ENCODE measurements at places on chromosomes 5 and 9.

DNA sequence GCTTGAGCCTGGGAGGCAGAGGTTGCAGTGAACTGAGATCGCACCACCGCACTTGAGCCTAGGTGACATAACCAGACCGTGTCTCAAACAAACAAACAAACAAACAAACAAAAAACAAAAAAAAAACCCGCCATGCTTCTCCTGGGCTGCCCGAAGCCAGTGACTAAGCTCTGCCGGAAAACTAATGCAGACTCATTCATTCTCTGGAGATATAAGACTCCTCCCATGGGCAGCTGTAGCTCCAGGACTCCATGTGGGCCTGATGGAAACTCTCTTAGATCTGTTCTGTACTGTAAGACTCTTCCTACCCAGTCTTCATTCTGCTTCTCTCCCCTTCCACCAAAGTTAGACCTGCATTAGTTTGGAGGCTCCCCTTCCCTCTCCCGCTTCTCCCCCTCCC is 11.1 kb downstream of the GLDC start:
- no peak for DNase-seq

DNA sequence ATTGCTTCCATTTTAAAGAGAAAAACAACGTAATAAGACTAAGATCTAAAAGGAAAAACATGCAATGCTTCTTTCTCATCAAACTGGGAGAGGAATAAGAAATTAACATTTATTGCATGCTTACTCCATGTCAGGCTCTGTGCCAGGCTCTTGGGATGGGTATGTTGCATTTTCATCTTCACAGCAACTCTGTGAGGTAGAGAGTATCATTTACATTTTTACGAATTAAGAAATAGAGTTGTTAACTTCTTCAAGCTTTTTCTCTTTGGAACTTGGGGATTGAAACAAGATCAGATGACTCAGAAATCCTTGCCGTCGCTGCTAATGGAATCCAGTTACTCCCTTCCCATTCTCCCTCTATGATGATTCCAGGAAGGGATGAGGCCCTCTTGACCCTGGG is 39.5 kb downstream of the PDE8B start:
- DNase-seq: no peak

- DNase-seq: no peak
Measured at GRCh38 chr9:127692071-127692470, 14.7 kb upstream of the CFAP157 start.

DNA sequence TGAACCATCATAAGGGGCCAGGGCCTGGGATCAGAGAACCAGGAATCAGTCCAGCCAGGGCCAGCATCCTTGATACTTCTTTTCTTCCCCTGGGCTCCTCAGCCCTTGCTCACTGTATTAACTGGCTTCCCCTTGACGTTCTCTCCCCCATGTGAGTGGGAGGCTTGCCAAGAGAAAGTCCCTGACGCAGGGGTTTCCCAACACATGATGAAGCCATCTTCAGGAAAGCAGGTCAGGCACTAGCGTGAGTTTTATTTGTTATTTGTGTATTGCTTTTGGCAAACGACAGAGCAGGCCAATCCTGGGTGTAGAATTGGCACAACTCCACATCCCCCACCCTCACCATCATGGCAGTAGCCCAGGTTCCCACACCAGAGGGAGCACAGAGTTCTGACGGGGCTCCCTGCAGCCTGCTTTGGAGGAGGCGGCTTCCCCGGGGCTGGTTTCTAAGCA is 165.5 kb upstream of the NFIL3 start:
- no peak for DNase-seq

DNA sequence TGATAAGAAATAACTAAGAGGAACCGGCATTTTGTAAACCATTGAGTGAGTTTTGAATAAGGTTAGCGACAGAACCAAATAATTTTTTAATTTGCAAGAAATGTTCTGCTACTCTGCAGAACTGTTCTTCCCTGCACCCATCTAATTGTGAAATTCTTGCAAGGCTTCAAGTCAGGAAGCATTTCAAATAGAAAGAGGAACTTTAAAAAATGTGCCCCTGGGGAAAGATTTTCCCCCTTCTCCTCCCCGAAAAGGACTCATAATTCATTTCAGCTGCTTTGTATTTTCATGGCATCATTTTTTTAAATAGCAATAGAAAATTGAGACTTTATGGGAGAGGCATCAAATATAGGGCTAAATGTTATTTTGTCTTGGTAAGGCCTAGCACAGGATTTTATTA is 180.9 kb upstream of the ANKRD55 start:
- no peak for DNase-seq

DNA sequence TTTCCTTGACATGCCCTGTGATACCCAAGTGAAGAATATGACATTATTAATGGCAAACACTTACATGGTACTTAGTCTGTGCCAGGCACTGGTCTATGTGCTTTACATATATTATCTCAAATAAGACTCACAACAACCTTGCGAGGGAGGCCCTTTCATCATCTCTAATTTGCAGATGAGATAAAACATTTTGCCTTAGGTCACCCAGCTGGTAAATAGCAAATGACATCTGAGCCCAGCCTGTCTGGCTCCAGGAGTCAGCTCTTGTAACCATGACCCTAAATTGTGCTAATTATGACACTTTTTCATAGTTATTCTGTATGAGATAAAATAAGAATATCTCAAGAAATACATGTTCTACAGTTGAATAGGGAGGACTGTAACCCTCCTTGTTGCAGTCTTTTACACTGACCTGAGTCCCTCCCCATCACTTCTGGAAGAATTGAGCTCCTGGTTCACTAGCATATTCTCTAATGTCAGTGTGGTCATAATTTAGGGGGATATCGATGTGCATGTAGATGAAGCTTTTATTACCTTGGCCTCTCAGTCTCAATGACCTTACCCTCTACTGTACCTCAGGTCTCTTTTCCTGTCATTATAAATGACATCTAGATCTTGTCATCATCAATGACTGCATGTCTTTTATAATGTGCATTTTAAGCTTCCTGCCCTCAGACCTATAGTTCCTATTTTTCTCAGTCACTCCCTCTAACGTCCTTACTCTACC is 126.1 kb upstream of the HAPLN1 start:
- no peak for DNase-seq

DNA sequence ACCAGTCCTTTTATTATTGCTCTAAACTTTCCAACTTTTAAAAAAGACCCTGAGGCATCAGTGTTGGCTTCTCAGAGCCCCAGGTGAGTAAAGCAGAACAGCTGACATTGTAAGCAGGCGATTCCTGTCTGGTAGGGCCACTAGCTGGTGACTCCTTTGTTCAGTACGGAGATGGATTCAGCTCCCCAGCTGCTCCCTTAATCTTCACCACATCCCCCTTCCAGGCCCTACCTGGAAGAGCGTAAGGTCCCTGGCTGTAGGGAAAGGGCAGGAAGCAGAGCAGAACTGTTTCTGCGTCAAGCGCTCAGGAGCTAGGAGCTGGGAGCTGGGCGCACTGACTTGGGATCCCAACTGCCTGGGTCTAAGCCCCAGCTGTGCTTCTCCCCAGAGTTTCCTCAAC is 203.7 kb upstream of the TAS2R1 start:
- DNase-seq: no peak

DNA sequence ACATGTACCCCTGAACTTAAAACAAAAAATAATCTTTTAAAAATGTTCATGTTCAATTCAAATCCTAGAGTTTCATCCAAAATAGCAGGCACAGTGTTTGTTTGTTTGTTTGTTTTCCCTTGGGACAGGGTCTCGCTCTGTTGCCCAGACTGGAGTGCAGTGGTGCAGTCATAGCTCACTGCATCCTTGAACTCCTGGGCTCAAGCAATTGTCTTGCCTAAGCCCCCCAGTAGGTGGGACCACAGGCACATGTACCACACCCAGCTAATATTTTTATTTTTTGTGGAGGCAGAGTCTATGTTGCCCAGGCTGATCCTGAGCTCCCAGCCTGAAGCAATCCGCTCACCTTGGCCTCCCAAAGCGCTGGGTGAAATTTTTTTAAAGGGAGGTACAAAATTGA is 5.0 kb upstream of the POLR1E start:
- no peak for DNase-seq

- no peak for DNase-seq
Measured at GRCh38 chr5:5219541-5219940, 79.4 kb downstream of the ADAMTS16 start.

DNA sequence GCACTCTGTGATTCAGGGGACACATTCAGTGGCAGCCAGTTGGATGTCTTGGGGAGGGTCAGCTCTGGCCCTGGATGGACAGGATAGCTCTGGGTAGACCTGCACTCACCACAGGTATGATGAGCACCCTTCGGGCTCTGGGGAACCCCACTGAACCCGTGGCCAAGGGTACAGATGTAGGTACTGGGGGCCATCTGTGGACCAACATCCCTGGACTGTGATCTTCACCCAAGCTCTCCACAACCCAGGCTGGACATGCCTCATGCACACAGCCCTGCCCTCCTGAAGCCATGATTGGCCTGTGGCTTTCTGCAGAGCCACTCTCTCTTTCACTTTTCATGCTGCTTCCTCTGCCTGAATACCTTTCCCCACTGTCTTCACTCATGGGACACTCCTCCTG is 15.6 kb upstream of the ACSL6 start:
- no peak for DNase-seq

DNA sequence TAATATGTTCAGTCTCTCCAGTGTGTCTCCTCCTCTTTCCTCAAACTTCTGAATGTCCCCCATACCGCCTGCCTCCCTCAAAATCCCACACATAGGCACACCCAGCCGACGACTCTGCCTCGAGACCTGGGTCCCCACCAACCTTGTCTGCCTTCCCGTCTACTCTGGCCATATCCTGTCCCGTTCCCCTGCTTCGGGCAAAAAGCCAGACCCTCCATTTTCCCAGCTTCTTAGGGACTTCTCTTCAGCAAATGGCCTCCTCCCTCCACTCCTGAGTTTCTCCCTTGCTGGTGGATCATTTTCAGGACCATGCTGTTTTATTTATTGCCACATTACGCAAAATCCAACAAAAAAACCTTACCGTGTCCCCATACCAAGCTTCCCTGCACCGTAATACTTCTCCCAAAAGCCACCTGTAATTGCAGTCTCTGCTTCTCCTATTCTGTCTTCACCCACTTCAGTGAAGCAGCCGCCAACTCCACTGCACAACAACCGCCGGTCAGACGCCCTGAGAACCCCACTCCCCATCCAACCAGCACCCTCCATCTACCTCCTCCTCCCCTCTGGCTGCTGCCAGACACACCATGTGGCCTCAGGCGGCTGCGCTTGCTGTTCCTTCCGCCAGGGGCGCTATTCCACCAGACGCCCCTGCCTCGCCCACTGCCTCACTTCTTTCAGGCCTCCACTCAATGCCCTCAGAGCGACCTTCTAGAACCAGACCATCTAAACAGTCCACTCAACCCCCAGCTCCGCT is 117.0 kb downstream of the TRPM6 start:
- DNase-seq: no peak

DNA sequence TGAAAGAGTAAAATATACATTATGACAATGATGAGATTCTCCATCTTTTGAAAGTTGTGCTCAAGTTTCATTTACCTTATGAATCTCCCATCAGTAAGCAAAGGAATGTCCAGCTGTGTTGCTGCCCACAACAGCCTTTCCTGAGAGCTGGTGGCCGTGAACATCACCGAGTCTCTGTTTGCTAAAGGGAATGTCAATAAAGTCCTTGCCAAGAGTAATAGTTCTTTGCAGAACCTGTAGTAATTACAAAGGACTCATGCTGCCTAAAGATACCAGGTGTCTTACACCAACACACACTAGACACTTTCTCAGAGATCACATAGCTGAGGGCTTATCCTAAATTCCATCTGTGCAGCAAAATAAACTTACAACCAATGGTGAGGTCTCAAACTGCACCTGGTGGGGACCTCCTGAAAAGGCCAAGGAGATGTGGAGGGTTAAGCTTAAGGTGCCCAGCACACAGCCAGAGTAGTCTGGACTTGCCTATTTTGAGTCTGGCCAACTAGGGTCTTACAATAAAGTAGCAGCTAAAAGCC is 111.1 kb upstream of the DAPK1 start:
- DNase-seq: no peak

- no peak for DNase-seq
Measured at GRCh38 chr9:111783424-111783823, 11.3 kb downstream of the SHOC1 start.

DNA sequence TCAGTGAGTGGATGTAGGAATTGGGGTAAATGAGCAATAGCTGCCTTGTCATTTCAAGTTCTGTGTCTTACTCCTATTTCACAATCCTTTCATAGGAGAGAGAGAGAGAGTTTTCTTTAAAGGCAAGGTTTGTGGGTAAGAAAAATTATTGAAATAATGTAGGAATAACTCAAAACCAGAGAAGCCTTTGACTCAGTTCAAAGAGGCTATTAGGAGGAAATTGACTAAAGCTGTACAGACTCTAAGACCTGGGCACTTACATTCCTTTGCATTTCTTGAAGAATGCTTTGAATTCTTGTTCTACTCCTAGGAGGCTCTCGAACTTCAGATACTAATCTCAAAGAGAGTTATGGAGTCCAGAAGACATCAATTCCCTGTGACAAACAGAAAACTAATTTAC is 257.1 kb downstream of the FBXL7 start:
- no peak for DNase-seq

GRCh38 chr5:45800331-45800730 is 104.2 kb upstream of the HCN1 start:
- DNase-seq: no peak

DNA sequence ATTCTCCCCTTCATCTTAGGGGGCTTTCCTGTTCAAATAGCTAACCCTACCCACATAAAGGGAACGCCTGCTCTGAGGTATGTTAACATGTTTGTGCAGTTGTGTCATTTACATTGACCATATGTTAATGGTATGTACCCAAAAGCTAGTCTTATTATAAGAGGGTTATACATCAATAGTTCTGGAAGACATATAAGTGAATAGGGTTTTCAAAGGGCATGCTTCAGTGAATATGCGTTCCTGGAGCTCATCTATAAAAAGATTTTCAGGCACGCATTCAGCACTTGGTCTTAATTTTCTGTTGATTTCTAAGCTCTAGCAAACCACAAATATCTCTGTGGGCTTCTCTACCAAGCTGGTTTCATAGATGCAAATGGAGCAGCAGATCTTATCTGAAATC is 766.1 kb downstream of the IRX1 start:
- DNase-seq: no peak

DNA sequence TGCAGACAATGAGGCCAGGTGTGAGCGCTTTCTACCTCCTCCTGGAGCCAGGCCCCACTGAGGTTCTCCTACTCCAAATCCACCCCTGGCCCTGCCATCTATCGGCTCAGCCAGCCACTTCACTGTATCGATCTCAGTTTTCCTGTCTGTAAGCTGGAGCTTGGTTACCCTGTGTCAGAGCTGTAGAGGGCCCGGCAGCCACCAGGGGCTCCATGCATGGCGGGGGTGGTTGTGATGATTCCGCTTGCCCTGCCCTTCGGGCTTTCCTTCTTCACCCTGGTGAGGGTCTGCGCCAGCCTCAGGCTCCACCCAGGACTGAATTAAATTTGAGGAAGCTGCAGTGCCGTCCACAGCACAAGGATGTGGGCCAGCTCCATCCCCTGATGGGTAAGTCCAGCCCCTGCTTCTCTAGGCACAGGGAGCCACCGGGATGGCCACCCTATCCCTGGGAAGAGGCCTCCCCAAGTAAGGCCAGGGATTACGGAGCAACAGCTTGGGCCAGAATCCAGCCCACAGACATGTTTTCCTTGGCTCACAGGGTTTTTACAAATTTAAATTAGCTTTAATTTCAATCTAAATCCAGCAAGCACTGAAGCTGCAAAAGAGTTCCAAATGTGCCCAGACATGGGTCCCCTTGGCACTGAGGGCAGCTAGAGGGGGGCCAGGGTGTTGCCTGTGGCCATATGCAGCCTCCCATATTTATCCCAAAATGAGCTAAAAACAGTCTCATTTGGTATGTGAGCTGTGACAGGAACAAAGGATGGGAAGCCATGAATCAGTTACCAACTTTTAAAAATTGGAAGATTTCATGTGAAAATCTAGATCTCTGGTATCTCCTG is 89.1 kb upstream of the FBXW11 start:
- no peak for DNase-seq

GRCh38 chr9:3980212-3980611 is 319.7 kb downstream of the GLIS3 start:
- DNase-seq: no peak
